ENCODE measurements at places on chromosomes 2 and 18.

GRCh38 chr2:176464886-176465564 lies 195.8 kb downstream of the MTX2 start:
- peak; percentile 54 for DNase-seq

DNA sequence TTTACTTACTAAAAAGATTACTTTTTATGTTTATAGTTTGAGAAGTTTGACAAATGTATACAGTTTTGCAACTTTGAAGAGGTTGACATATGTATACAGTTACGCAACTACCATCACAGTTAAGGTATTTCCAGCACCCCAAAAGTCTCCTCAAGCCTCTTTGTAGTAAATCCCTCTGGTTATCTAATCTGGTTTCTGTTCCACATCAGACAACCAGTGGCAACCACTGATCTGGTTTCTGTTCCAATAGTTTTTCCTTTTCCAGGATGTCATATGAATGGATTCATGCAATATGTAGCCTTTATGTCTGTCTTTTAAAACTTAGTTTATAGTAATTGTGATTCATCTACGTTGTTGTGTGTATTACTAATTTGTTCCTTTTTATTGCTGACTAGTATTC lies 23.5 kb downstream of the IFIH1 start:
- no peak for DNase-seq

GRCh38 chr2:125857971-125858794 lies 797.8 kb upstream of the GYPC start:
- DNase-seq: no peak

GRCh38 chr2:125582516-125582915 lies 1073.4 kb upstream of the GYPC start:
- DNase-seq: no peak

Data from endodermal cell (in vitro differentiated cells).